Mesangial cell (primary cell): ENCODE measurements at places on chromosomes 2 and 18. TPM values are rescaled to one million over a fixed set of nuclear protein-coding genes. Genes with fewer than 3 reads are reported as not detected.

The NR4A2 gene
- 0.25 TPM in 1 of 2 replicates, not detected in the other for total RNA-seq

The MC4R gene
- 0.13 TPM in 1 of 2 replicates, not detected in the other for total RNA-seq

The ALPP gene
- not detected in 2 replicates for total RNA-seq

The ARL5A gene
- 28.0 and 32.4 TPM in 2 replicates for total RNA-seq

The ZNF892 gene
- total RNA-seq: 3.7 and 7.0 TPM in 2 replicates

The HOXD12 gene
- total RNA-seq: not detected in 2 replicates

The STARD6 gene
- total RNA-seq: 0.38 TPM in 1 of 2 replicates, not detected in the other

The TANC1 gene
- 10.1 and 23.2 TPM in 2 replicates for total RNA-seq

The MAB21L4 gene
- not detected in 2 replicates for total RNA-seq

The NEU2 gene
- total RNA-seq: not detected in 2 replicates

The CTAGE1 gene
- not detected in 2 replicates for total RNA-seq

The KIF1A gene
- total RNA-seq: 2.6 and 4.9 TPM in 2 replicates

The FHOD3 gene
- 28.7 and 55.8 TPM in 2 replicates for total RNA-seq

The EMX1 gene
- total RNA-seq: 0.16 and 0.51 TPM in 2 replicates

The IL36G gene
- not detected in 2 replicates for total RNA-seq

The HOXD4 gene
- 9.6 and 14.5 TPM in 2 replicates for total RNA-seq

The MROH2A gene
- not detected in 2 replicates for total RNA-seq
